ENCODE measurements at places on chromosomes 2 and 18.

- no peak for DNase-seq
Measured at GRCh38 chr18:76923485-76924085, 101.2 kb downstream of the ZNF236 start.

GRCh38 chr2:167510071-167510759 is 621.9 kb downstream of the XIRP2 start:
- DNase-seq = no peak

GRCh38 chr2:3759761-3760160 is 56.4 kb downstream of the DCDC2C start:
- no peak for DNase-seq

DNA sequence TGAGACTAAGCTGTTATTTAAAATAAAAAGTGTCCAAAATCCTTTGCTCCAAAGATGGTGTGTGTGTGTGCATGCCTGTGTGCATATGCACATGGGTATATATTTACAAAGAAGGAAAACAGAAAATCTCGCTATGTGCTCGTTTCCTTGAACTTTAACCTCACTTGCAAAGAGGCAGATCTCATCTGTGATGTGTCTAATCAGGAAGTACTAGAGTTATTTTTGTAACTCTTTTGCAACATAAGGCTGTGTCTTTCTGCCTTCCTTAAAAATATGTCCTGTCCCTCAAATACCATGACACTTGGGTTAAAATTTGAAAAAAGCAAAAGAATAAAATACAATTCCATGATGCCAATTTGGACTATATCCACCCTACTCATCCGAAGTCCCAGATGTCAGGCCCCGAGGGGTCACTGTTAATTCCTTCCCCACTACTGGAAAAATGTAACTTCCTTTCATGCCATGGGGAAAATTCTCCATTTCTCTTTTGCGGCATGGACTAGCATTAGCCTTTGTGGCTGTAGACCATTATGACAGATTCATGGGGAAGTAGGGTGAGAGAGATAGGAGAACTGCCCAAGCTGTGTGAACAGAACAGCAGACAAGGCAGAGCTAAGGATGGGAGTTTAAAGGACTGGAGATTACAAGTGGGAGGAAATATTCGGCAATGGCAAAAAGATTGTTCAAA is 191.3 kb downstream of the MYO1B start:
- no peak for DNase-seq

DNA sequence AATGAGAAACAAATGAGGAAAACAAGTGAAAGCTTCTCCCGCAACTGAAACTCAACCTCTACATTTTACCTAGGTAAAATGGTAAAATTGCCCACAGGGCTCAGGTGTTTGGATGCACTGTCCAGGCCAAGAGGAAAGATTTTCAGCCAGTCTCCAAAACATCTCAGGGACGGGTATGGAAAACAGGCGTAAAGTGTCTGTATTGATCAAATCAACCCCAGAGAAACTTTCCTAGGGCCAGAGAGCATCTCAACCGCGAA is 361 bp upstream of the HAT1 start:
- no peak for DNase-seq

GRCh38 chr2:210460322-210461227 is 16.0 kb downstream of the LANCL1 start:
- DNase-seq = no peak

DNA sequence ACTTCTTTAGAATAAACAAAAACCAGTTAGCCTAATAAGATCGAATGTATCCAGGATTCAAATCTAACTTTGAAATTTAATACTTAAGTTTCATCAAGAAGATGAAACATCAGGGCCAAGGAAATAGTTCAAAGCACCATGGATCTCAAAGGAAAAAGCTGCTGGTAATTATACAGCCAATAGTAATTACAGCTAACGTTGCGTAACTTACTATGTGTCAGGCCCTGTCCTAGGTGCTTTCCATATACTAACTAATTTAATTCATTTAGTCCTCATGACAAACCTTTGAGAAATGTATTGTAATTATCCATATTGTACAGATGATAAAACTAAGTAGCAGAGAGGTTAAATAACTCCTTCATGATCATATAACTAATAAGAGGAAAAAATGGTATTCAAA is 598.6 kb downstream of the NYAP2 start:
- DNase-seq = no peak

GRCh38 chr2:112572005-112572404 is 12.4 kb upstream of the CHCHD5 start:
- DNase-seq = no peak

DNA sequence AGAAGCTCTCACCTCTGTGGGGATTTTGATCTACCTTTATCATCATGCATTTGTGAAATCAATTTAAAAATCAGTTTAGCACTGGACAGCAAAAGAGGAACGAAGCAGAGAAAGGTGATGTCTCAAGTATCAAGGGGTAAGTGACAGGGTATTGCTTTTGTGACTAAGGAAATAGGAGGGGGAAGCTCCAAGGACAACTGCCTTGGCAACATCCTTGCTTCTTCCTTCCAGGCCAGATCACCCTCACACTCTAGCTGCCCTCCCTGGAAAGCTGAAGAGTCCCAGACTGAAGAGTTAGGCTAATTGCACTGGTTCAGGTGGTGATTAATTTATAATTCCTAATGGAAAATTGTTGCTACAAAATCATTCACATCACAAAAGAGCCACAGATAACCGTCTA is 859.1 kb upstream of the ACVR2A start:
- no peak for DNase-seq

- DNase-seq = no peak
Measured at GRCh38 chr2:144267239-144267638, 252.7 kb downstream of the ZEB2 start.

DNA sequence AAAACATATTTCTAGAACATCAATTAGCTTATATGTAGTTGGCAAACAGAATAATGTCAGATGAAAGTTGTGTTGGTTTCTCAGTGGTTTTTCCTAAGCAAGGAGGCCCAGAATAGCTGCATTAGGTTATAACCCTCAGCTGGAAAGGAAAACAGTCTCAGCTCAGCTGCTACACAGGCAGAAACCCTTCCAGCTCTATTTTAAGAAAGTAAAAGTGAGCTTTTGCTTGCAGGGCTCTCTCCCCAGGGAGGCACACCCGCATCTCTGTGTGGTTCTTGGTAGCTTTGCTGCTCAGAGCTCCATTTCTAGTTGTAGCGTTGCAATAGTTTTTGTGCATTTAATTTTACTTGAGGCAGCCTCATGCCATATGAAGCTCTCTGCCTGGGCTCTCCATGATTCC is 54.6 kb downstream of the PIKFYVE start:
- DNase-seq = no peak

DNA sequence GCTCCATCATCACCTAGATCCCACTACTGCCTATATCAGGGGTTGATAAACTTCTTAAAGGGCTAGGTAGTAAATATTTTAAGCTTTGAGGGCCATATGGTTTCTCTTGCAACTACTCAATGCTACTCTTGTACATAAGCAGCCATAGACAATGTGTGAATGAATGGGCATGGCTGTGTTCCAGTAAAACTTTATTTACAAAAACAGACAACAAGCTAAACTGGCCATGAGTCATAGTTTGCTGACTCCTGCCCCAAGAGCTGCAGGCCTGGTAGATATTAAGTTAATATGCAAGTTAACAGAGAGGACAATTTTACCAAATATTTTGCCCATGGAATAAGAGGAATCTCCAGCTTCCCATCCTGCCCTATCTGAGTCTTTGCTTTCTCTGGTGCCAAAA is 29.8 kb upstream of the MYO3B start:
- DNase-seq = no peak

- DNase-seq = no peak
Measured at GRCh38 chr2:216591480-216591879, 41.7 kb upstream of the IGFBP2 start.

DNA sequence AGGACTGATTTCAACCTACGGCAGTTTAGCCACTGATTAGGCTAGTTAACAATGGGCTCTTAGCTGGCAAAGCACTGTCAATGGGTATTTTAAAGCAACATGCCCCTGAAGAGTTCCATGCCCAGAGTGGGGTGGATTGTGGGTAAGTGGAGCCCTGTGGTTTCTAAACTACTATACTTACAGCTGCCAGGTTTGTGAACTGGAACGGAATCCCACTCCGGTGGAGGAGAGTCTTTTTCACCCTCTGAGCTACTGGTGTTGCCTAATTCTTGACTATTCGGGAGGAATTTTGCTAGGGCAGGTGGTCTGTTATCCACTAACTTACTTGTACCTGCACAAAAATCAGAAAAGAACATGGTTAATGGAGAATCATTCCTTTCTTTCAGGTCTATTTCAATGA is 52.6 kb downstream of the ZAP70 start:
- DNase-seq = no peak

DNA sequence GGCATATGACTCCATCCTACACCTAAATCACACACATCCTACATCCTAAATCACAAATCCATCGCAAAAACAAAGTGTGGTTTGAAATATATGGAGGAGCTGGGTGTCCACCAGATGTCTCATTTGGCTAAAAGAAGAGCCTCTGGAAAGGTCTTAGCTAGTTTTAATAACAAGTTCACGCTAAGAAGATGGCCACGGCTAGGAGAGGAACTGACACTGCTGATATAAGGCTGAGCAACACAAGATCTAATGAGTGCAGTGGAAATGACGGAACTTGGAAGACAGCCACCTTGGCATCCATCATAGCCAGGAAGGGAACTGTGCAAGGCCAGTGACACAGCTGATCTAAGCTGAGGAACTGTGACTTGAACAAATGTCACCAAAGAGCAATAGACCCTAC is 60.0 kb upstream of the AGAP1 start:
- no peak for DNase-seq

All from stimulated activated CD8-positive, alpha-beta memory T cell treated with anti-CD3 and anti-CD28 coated beads, Interleukin-7, amount 100 ng/mL, for 1 hour (primary cell).